ENCODE measurements at places on chromosomes 3 and 15.

DNA sequence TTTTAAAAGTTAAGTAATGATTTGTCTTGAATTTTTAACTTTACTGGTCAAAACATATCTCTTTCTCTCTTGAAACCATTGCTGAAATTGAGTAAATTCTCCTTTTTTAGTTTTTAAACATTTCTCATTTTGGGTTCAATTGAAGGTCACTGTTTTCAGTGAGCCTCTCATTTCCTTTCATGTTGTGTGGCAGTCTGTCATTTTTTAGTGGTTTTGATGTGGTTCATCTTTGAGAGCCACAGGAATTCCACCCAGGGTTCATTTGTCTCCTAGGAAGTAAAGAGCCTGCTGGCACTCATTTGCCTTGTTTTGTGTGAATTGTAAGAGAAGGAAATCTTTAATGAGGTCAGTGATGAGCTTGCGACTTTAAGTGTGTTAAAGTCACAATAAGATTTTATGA lies 10.4 kb downstream of the CLDN11 start:
- DNase-seq = no peak

DNA sequence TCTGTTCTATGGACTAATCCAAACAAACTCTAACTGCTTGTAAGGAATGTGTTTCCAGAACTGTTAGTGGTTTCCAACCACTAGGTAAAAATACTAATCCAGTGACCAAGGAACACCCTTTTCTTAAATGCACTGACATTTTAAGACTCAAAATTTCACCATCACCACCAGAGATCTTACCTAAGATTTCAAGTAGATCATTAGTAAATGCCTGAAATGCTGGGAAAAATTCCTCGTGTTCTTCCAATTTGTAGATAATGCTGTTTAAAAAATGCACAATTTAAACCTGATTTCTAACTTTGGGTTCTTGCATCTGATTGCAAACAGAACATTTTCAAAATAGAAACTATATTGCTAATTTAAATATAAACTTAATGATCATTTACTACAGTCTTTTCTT lies 63.4 kb downstream of the ESYT3 start:
- no peak for DNase-seq

GRCh38 chr3:69129531-69129930 lies 7.1 kb upstream of the LMOD3 start:
- no peak for DNase-seq

GRCh38 chr3:172140499-172141391 lies 101.4 kb downstream of the FNDC3B start:
- no peak for DNase-seq

DNA sequence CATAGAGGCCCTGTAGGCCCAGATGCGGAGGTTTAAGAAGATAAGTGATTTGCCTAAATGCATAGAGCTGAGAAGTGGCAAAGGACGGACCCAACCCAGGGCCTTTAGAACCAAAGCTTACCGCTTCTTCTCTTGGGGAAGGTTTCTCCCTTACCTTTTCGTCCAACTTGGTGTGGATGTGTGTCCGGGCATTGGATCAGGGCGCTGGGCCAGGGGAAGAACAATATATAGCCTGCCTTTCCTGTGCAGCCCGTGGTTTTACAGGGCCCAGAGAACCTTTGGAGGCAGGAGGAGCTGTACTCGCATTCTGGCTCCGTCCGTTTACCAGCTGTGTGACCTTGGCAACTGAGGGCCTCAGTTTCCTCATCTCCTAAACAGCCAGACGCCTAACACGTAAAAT lies 686 bp upstream of the P3H2 start:
- DNase-seq = no peak

DNA sequence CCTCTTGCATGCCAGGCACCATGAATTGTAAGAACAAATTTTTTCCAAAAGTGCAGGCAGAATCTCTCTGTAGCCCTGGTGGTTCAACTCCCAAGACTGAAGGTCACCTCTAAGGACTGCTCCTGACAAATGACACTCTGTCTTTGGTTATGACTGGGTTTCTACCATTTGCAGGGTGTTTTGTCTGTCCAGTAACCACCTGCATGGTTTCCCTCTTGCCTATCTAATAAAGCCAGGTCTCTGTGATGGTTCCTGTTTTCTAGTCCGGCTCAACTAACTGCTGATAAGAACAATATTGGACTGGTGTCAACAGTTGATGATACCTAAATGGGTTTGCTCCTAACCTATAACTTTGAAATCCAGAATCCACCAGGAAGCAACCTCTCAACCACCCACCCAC lies 43.7 kb downstream of the ATP8B4 start:
- no peak for DNase-seq

DNA sequence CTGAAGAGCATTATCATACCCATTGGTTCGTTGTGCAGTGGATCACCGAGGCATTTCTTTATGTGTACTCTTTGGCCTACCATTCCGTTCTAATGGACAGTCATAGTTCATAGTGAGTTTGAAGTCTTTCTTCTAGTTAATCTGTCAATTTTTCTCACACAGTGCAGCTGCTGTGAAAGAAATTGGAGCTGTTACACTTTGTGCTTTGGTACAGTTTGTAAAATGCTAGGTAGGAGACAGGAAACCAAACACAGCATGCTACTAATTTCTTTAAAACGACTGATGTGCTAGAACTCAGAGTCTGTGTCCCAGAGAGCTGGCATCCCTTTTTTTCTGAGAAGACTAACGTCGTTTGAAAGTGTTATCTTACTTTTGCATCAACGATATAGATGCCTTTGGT lies 218.9 kb downstream of the CNTN4 start:
- DNase-seq = no peak

DNA sequence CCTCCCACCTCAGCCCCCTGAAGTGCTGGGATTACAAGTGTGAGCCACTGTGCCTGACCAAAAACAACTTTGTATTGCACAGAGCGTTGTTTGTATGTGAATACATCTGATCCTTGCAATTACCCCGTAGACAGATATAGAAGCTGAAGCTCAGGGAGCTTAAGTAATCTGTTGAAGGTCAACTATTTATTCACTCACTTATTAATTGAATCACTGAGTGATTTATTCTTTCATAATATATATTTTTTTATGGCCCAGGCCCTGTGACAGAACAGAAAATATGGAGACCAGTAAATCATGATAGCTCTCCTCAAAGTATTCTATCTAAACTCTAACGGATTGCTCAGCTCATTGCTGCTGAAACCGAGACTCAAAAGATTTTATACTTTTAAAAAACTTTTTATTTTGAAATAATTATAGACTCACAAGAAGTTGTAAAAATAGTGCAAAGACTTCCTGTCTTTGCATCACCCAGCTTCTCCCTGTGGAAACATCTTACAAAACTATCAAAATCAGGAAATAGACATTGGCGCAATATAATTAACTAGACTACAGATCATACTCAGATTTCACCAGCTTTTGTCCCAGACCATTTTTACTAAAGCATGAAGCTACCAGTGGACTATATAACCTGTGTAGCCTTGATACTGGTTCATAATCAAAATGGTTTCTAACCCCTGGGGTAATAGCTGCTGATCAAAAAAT lies 466.1 kb downstream of the PDCD6IP start:
- no peak for DNase-seq

Data from NCI-H2029 treated with DMSO at 0.1 percent for 48 hours (cell line).